ENCODE measurements at places on chromosomes 4 and X.

- no peak for DNase-seq
These were observed 130.6 kb upstream of the FAT4 start for GRCh38 chr4:125184116-125184515.

GRCh38 chr4:106329041-106329618 is 12.8 kb downstream of the AIMP1 start:
- DNase-seq, result no peak

DNA sequence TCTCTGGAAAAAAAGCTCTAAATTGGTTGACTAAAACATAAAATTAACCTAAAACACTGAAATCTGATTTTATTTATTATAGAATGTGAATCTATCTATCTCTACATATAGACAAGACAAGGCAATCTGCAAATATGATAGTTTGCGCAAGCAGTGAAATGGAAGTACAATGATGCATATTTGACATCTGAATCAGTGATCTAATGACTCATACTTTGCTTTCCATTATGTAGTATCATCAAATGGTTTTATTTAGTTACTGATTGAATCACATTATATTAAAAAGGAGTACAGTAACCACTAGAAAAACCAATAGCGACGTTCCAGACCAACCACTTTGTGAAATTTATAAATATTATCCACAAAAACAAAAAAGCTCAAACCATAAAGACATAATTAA is 1969.3 kb downstream of the PCDH7 start:
- no peak for DNase-seq

- DNase-seq, result no peak
These were observed 68.2 kb upstream of the MAML3 start for GRCh38 chr4:140222171-140222570.

DNA sequence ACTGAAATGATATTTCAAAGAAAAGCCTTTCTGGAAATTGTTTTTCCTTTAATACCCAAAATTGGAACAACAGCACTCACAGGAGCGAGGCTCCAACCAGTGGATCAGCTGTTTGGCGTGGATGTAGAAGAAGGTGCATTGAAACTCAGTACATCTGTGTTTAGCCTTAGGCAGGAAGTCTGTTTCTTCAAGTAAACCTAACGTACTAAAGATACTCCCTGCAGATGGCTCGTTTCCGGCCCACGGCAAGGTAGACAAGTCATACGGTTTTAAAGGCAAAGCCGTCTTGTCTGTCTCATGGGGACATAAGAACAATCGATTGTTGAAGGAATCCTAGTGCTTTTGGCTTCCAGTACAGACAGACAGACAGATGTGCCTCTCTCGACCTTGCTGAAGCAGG is 50.0 kb upstream of the CLCN4 start:
- DNase-seq, result peak; percentile 59

GRCh38 chrX:151875270-151876026 is 37.2 kb upstream of the MAGEA4 start:
- no peak for DNase-seq

- DNase-seq, result no peak
These were observed 41.3 kb upstream of the GPR78 start for GRCh38 chr4:8538703-8539567.

- DNase-seq, result no peak
These were observed 22.8 kb downstream of the NDST4 start for GRCh38 chr4:115090483-115091075.

DNA sequence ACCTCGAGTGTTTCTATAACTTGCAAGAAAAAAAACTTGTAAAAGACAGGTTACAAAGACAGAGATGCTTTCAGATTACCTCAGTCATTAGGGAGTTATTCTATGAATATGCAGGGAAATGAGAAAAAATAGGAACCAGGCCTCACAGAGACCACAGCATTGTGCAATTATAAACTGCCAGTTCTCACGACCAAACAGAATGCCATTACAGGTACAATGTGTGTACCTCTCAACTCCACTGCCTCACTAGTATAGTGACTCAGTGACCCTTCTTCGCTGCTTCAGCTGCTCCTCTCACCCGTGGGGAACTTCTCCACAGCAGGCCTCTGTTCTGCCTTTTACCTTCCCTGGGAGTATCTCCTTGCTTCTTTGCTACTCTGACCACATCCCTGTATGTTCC is 2.3 kb upstream of the HTATSF1 start:
- no peak for DNase-seq

DNA sequence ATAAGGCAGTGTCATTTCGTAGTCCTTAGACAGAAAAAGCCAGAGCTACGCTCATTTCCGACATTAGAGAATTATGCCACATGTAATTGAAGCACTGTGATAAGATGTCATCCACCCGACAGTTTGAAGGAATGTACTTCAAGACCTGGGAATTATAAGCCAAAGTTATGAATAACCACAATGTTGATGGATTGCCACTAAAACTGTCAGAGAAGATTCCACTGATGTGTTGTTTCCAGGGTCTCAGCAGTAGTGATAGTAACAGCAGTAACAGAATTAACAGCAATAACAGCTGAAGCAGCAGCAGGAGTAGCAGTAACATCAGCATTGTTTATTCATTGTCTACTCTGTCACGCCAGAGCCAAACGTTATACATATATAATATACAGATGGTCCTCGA is 24.7 kb downstream of the RAB33A start:
- no peak for DNase-seq

GRCh38 chr4:3712112-3712805 is 53.9 kb upstream of the ADRA2C start:
- no peak for DNase-seq

GRCh38 chr4:122710434-122711308 is 21.8 kb upstream of the BBS12 start:
- DNase-seq, result no peak

GRCh38 chr4:37971202-37971601 is 11.0 kb downstream of the PTTG2 start:
- no peak for DNase-seq

DNA sequence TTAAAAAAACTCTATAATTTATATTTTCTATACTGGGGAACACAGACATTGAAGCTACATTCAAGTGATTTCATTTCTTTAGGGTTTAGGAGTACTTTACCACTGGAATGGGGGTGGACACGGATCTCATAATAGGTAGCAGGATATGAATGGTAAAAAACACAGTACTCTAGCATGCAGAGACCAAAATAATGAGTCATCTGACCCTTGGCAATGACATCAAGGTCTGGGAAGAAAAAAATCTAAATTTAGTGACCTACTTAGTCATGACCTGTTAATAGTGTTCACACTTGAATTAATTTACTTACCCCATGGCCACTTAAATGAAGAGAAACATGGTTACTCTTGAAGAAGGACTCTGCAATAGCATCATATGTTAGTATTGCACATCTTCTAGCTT is 187.9 kb downstream of the EPHA5 start:
- no peak for DNase-seq

GRCh38 chr4:76326515-76326914 is 20.0 kb downstream of the STBD1 start:
- DNase-seq, result no peak

GRCh38 chrX:45876206-45876605 is 669.0 kb downstream of the ZNF674 start:
- DNase-seq, result no peak

DNA sequence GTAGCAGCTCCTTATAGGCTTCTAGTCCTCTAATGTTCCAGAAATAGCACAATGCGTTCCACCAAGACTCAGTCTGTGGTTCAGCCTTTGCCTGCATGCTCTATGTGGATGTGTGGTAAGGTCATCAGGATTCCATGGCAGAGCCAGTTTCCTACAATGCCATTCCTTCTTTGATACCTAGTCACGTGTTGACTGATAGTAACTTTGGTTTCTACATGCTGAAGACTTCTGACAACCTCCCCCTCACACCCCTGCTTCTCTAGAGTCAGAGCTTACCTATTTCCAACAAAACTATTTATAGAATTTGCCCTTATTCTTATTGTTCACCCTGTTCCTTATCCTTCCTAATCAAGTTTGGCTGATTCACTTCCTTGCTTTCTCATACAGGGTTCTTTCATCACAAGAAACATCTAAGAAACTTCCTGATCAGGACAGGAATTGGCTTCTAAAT is 81.1 kb downstream of the CT47B1 start:
- DNase-seq, result no peak

DNA sequence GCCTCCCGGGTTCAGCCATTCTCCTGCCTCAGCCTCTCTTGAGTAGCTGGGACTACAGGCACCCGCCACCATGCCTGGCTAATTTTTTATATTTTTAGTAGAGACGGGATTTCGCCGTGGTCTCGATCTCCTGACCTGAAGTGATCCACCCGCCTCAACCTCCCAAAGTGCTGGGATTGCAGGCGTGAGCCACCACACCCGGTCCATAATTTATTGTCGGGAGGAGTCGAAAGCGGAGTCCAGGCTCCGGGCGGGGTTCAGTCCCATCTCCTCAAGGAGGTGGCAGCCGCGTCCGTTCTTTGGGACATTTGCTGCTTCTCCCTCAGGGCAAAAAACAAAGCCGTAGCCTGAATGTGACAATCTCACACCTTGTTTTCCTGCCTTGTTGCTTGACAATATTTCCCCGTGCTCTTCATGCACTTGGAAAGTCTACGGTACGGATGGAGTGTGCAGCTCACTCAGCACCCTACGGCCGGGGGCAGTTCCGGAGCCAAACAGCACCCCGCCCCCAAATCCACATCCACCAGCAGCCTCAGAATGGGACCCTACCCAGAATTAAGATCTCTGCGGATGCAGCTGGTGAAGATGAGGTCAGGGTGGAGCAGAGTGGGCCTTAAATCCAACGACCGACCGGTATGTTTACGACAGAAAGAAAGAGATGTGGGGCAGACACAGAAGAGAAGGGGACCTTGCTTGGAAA is 9.6 kb downstream of the GTPBP6 start:
- no peak for DNase-seq

DNA sequence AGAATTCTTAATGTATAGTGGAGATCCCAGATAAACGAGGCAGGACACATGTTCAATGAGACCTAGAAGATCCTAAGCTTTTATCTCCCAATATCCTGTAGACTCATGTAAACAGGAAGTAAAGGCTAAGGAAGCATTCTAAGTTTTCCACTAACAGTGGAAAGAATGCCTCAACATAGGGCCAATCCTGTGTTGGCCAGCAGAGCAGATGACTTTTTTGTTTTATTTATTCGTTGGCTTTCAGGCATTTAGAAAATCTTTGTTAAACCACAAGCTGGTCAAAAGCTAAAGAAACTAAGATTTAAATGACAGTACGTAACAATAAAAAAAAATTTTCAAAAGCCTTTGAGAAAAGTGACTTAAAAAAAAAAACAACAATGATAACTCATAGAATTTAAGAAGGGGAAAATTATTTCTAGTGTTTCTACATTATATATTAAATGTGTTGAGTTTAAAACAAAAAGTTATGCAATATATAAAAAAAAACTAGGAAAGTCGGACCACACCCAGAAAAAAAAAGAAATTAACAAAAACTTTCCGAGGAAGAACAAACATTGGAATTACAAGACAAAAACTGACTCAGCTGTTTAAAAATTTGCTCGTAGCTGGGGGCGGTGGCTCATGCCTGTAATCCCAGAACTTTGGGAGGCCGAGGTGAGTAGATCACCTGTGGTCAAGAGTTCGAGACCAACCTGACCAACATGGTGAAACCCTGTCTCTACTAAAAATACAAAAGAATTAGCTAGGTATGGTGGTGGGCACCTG is 759.3 kb downstream of the FSTL5 start:
- no peak for DNase-seq

DNA sequence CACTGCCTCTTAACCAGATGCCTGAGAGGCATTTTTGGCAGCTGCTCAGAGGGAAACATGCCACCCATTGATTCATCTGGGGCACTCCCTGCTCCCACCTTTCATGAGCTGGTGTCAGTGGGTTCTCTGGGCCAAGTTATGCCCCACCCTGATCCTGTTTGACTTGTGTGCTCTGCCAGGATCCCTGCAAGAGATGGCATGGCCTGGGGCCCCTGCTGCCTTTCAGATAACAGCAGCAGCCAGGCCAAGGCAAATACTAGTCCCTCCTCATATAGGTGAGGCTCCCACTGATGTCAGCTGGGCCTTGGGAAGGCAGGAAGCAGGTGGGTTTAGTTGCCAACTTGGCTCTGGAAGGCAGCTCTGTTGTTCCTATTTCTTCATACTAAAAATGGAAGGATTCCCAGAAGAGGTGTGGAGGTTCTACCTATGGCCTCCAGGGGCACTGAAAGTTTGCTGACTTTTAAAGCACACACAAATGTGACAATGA is 192.9 kb upstream of the RBPJ start:
- no peak for DNase-seq

- no peak for DNase-seq
These were observed 7.7 kb downstream of the HAND2 start for GRCh38 chr4:173522160-173522950.

DNA sequence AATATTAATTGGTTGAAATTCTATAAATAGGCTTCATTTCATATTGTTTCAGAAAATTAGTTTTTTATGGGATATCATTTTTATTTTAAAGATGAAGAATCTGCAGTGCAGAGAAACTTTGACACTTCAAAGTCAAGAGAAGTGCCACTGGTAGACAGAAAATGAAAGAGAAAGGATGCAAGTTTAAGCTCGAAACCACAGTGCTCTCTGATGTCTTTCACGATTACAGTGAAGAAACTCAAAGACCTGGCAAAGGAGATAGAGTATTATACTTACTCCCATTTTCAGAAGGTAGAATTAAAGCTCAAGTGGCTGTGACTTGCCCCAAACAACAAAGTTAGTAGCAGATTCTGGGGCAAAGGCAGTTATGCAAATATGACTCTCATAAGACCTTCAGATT is 745.4 kb downstream of the TECRL start:
- no peak for DNase-seq

DNA sequence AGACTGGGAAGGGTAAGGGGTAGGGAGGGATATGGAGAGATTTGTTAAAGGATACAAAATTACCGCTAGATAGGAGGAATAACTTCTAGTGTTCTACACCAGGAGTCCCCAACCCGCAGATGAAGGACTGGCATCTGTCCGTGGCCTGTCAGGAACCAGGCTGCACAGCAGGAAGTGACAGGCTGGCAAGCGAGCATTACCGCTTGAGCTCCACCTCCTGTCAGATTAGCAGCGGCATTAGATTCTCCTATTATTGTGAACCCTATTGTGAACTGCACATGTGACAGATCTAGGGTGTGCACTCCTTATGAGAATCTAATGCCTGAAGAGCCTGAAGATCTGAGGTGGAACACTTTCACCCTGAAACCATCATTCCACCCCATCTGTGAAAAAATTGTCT is 27.9 kb upstream of the BBS7 start:
- no peak for DNase-seq

- no peak for DNase-seq
These were observed 288.6 kb downstream of the NAF1 start for GRCh38 chr4:162878096-162878495.

- no peak for DNase-seq
These were observed 73.6 kb upstream of the QRFPR start for GRCh38 chr4:121454251-121454979.

DNA sequence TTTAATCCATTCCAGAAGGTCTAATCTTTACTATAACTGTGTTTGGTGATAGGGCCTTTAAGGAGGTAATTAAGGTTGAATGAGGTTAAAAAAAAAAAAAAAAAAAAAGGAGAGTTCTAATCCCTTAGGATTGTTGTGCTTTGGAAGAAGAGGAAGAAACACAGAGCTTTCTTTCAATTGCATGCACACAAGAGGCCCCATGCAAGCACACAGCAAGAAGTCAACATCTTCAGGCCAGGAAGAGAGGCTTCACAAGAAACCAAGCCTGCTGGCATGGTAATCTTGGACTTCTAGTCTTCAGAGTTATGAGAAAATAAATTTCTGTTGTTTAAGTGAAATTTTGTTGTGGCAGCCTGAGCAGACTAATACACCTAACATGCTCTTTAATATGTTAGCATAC is 118.6 kb downstream of the NAA11 start:
- no peak for DNase-seq
